Suppressor macrophage (primary cell): ENCODE measurements at places on chromosomes 2 and 18.

GRCh38 chr2:156663757-156664409 lies 227.7 kb downstream of the GPD2 start:
- no peak for DNase-seq

DNA sequence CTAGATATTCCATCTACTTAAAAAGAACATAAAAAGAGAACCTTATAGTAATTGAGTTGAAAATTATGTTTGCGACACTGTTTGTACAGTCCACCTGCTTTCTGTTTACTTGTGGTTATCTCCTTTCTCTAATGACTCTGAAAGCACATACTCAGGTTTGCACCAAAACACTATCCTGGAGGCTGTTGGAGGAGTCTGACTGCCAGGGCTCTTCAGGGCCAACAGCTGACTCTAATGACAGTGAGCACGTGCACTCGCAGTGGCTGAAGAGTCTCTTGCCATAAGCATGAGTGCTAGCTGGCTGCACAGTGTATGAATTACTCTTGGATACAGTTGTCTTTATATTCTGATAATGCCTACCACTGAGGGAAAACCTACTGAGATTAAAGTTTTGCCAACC lies 16.7 kb upstream of the GLS start:
- DNase-seq, result no peak

DNA sequence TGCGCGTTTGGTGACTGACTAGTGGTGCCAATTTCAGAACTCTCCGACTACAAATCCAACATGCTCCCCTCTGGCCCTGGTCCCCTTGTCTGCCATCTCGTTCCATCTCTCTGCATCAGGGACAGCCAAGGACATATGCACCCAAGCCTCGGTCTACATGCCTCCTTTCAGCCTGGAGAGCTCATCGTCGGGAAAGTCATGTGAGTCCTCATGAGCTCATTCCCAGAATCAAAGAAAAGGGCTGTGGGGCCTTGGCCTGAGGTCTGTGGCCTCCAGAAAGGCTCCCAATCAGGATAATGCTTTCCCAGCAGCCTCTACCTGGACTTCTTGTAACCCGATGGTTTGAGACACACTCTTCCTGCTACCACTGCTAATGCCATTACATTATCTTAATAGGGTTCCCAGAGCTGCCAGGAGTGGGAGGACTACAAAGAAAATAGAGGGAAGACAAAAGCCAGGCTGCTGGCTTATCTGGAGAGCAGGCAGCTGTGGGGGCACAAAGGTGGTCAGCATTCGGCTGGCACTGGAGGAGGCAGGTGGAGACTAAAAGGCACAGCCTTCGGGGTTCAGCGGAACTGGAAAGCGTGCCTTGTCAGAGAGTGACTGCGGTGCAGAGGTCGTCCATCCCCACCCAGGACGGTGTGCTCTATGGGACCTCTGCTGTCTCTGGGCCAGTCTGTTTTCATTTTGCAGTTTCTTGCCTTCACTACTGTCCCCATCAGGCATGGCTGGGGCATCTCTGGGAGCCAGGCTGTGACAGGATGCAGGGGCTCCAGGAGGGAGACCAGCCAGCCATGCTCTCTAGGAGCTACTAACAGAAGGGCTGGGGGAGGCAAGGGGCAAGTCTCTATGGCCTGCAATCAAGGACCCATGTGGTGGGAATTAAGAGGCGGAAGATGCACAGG lies 104.4 kb upstream of the SMAD2 start:
- no peak for DNase-seq

DNA sequence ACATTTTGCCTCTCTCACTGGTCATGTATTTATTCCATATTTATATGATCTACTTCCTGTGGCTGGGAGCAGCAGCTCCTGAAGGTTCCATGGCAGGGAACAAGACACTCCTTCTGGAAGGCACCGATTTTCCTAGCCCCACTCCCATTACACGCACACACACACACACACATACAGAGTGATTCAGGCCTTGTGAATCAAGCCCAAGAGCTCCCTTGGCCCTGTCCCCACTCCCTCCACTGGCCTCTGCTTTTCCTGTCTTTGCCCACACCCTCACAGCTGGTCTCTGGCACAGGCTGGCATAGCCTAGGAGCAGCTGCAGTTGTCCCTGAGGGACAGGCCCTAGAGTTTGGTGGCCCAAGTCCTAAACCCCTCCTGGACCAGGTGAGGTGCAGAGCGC lies 201.7 kb downstream of the NAPG start:
- no peak for DNase-seq

DNA sequence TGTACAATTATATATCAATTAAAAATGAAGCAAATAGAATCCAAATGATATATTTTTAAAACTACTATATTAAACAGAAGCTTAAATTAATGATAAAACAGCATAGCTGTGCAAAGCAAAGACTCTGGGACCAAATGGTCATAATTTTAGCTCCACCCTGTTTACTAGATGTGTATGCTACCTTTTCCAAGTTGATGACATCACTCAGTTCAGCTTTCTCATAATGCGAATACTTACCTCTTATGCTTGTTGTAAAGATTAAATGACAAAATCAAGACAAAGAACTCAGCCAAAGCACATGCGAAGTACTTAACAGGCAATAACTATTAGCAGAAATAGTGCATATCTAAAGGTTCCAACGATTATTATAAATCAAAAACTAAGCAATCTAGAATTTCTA lies 51.6 kb downstream of the LNPK start:
- DNase-seq, result no peak

DNA sequence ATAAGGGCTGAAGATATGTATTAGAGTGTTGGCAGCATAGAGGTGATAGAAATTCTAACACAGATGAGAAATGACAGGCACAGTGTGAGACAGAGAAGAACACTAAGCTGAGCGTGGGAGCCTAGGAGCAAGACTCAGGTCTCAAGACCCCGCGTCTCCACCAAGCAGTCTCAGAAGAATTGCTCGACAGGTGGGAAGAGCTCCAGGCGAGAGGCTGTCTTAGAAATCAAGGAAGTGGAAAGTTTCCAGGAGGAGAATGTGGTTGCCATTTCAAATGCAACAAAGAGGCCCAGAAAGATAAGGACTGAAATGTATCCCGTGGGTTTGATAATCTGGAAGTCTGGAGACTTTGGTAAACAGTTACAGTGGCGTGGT lies 31.5 kb upstream of the CAB39 start:
- DNase-seq, result no peak

- no peak for DNase-seq
Observed at GRCh38 chr2:161419638-161420190, 3.6 kb downstream of the TBR1 start.

DNA sequence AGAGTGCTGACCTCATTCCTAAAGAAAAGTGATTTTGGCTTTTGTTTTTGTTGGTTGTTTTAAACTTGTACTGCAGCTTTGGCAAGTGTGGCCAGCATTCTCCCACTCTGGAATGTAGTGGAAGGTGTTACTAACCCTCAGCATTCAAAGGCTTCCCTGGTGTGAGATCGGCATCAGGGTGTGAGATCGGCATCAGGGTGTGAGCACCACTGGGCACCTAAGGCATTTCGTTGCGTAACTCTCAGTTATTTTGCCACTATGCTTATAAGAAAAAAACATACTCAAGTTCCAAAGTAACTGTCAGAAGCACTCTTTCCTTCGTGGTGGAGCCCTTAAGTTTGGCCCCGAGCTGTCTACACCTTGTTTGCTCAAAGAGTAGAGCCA lies 1.7 kb downstream of the CYBRD1 start:
- peak; percentile 16 for DNase-seq

DNA sequence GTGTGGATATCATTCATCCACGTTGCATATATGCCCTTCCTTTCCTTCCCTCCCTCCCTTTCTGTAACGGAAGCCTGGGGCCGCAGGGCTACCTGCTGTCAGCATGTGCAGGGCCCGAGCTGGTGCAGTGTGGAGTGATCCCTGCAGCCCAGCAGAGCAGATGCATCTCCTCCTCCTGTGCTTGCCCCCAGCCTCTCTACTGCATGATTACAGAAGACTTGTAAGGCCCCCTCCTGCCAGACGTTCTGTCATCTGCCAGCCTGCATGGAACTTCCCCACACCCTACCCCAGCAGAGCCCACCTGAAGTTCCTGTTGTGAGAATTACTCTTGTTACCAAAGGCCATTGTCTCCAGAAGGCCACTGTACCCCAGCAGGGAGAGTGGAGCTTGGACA lies 67.5 kb upstream of the FOSL2 start:
- no peak for DNase-seq

- DNase-seq, result peak; percentile 11
Observed at GRCh38 chr18:32896776-32897547, 124.1 kb upstream of the KLHL14 start.

DNA sequence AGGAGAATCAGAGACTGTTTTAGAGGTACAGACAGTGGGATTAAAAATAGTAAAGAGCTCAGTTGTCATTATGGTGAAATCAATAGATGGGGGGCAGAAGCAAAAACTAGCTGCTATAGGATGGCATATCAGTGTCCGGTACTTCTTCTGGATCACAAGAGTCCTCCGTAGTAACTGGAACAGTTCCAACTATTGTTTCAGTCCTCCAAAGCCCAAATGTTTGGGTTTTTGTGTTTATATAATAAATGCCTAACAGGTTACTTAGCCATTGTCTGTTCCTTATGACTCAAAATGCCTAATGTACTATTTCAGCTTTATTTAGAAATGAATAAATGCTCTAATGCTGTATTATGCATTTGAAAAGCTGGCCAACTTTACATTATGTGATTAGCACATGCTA lies 401.2 kb downstream of the PTH2R start:
- no peak for DNase-seq

GRCh38 chr2:95382686-95383634 lies 19.5 kb upstream of the FAHD2A start:
- DNase-seq, result no peak

DNA sequence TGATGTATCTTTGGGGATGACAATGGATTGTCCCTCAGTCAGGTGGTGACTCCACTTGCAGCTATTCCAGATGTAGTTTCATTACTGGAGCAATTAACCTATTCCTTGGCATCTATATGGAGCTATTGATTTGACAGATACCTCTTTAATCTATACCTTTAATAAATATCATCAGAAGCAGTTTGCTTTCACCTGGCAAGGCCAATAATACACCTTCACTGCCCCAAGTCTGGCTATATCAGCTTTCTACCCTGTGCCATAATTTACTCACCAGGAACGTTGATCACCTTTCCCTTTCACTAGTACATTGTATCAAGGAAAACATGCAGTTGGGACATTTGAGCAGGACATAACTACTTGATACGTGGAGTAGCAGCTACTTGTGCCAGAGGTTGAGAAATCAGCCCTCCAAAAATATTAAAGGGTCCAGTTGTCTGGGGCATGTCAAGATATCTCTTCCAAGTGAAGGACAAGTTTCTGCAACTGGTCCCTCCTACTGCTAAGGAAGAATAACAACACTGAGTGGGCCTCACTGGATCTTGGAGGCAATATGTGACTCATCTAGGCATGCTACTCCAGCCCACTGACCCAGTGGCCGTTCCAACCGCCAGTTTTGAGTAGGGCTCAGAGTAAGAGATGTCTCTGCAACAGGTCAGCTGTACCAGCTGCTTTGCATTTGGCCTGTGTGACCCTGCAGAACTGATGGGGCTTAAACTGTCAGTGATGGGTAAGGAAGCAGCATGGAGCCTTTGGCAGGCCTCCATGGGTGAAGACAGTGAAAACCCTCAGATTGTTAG lies 67.0 kb downstream of the PSMG2 start:
- no peak for DNase-seq

DNA sequence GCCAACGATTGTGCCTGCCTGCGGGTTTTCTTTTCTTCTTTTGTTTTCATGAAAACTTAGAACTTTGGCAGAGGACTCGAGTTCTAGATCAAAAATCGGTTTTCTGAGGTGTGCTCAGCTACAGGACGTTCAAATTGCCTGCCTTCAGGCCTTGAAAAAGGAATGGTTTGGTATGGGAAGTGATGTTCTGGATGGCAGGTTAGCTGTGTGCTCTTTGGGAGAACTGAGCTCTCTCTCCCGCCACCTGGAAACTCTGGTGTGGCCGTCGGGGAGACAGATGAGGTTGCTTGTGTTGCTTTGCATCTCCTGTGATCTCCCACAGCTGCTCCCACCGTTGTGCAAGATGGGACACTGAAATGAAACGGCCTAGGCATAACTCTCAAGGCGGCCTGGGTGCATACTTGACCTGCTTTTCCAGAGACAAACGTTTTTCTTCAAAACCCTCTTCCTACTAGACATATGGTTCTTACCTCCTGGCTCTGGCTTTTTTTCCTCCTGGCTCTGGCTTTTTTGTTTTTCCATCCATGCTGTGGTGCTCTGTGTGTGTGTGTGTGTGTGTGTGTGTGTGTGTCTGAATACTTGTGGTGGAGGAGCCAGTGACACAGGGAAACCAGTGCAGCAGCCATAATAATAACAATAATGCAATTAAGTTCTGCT lies 2.0 kb downstream of the FMNL2 start:
- DNase-seq, result peak; percentile 15

GRCh38 chr18:34710458-34710914 lies 388 bp downstream of the DTNA start:
- DNase-seq, result peak; percentile 30

GRCh38 chr2:171174075-171174474 lies 13.4 kb upstream of the TLK1 start:
- DNase-seq, result no peak

- no peak for DNase-seq
Observed at GRCh38 chr18:63157293-63158011, 162.1 kb downstream of the BCL2 start.

GRCh38 chr2:161150704-161151103 lies 9.5 kb upstream of the TANK start:
- DNase-seq, result no peak

DNA sequence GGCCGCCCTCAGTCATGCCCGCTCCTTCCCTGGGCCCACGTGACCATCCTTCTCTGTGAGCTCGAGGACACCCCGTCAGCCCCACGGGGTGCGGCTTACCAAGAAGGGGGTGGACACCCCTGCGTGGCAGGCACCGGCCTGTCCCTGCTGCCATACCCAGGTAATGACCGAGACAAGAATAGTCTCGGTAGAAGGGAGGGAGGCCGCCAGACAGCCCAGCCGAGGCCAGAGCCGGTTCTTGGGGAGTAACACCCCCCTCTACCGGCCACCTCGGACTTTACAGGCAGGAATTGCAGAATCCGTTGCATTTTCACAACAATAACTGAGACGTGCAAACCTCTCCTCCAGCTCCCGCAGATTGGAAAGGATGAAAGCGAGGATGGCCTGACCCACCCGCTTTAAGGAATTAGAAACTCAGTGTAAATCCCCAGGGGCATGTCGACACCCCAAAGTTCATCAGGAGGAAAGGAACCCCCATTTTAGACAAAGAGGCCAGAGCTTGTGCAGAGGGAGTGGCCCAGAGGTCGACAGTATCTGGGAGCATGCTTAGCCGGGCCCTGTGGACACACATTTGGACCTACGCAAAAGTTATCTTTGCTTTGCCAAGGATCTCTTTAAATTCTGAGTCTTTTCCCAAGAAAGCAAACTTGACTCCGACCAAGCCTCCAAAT lies 60.1 kb upstream of the GLI2 start:
- DNase-seq, result peak; percentile 73

DNA sequence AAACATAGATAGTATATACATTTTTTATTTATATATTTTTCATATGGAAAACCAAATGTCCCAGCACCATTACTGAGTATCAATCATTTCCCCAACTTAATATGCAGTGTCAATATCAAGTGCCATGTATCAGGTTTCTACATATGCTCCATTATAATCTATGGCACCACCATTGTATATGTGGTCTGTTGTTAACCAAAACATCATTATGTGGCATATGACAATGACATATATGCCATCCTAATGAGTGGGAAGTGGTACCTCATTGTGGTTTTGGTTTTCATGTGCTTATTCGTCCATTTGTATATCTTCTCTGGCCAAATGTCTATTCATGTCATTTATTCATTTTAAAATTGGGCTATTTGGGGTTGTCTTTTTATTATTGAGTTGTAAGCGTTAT lies 9.2 kb downstream of the PTPN18 start:
- no peak for DNase-seq
